NCI-H226 (cell line): ENCODE measurements at places on chromosomes 16 and 17.

DNA sequence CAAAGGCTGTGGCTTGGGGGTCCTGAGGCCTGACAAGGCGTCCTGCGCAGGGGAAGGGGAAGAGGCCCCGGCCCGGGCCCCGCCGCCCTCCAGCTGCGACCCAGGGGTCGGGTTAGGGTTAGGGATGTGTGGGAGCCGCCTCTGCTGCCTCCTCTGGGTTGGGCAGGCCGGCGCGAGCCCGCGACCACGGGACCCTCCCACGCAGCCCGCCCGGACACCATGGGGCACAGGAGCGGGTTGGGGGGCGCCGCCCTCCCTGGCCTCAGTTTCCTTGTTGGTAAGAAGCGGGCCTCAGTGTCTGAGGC is 386 bp downstream of the CIAO3 start:
- DNase-seq, result no peak

- DNase-seq, result no peak
Measured at GRCh38 chr16:82533189-82533588, 93.6 kb upstream of the CDH13 start.

DNA sequence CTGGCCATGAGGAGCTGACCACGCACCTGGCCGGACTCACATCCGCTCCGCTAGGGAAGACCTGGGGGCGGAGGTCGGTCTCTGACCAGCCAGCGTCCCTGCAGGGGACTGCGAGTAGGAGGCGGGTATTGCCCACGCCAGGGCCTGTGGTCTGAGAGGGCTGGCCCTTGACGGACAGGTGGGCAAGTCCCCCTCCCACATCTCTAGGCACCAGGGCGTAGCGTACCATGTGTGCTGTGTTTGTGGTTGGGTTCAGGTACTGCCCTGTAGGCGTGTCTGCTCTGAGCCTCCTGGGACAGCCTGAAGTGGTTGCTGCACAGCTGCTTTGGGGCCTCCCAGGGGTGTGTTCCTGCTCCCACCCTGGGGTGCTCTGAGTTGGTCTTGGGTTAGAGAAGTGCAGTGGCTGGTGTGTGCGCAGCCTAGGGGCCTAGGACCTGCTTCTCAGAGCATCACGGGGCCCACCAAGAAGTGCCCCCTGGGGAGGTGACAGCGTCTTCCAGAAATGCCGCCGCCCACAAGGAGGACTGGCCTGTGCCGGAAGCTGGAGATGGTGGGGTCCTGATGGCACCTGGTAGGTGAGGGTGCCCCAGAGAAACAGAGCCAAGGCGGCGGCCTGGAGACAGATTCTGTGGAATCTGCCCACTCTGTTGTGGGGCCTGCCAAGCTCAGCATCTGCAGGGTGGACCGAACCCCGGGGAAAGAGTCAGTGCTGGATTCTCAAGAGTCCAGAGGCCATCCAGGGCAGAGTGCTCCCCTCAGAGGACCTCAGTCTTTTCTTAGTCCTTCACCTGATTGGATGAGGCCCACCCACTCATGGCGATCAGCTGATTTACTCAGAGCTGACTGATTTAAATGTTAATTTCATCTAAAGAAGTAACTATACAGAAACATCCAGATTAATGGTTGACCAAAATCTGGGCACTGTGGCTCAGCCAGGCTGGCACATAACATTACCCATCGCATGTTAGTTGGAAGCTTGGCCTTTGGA is 48.3 kb downstream of the WDR45B start:
- DNase-seq, result no peak

DNA sequence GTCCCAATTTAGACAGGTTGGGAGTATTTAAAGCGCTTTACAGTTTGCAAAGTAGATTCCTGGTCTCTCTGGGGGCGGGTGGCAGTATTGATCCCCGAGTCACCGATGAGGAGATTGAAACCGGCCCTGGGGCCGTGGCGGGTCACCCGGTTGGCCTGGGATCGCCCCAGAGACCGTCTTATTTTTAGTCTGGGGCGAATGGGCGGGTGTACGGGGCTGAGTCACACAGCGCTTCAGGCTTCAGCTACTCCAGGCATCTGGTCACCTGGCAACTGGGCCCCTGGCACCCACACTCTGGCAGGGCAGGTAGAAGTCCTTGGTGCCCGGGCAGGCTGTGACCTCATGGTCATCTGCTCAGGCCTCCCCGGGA is 669 bp downstream of the MIEF2 start:
- peak; percentile 58 for DNase-seq
